Fibroblast of the conjunctiva (primary cell): ENCODE measurements at places on chromosomes 5 and 9.
A peak's percentile ranks its signal among the peaks of the same experiment; 100 is the strongest.

DNA sequence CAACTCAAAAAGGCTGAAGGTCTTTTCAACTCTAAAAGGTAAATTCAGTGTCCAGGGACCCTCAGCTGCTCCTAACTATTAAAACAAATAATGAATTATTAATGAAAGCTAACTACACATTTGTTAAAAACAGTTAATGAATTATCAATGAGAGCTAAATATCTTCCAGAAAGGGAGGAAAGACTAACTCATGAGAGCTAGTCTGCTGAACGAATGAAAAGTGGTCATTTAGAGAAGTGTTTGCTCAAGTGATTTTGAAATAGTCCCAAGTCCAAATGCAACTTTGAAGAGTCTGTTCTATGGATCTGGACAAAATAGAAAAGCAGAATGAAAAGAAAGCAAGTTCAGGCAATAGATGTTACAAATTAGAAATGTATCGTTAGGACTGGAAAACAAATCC lies 133.9 kb upstream of the SPEF2 start:
- no peak for DNase-seq

DNA sequence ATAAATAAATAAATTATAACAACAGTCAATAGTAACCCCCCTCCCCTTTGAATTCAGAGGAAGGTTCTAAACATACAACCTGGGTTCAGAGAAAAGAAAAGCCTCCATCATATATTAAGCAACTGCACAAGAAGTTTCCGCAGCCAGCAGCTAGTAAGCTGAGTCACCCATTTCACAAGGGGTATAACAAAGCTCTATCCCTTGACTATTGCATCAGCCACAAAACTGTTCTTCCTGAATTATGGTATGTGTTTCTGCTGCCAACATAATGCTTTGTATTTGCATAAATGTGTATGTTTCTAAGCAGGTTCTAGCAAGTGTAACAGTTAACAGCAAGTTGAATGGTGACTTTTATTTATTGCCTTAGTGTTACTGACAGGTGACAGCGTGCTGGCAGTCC lies 6.8 kb upstream of the CEP120 start:
- DNase-seq, result peak; percentile 96

DNA sequence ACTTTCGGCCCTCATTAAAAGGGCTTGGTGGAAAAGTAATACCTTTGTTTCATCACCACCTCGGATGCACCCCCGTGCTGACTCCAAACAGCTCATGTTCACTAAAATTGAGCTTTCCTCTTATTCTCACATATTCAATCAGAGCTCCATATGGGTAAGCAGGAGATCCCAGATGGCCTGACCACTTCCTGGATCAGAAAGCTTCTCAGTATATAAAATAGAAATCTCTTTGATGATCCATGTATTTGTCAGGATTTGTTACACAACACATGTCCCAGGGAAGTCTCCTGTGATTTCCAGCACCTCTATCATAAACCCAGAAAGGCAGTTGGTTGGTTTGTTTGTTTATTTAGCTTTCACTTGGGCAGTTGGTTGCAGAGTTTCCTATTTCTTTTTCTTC lies 402.0 kb downstream of the MLLT3 start:
- DNase-seq, result no peak

DNA sequence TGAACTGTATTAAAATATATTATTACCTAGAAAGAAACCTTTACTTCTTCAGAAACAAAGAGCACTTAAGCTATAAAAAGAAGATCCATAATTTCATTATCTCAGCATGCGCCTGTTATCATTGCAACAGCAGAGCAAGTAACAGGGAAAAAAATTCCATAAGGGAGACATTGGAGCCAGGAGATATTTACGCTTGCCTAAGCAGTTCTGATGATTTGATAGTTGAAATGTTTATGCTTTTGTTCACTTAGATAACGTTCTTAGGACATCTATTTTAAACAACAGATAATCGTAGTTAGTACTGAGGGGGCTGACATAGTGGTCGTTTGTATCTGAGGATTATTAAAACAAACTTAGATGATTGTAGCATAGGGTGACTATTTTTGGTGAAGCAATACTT lies 252.5 kb downstream of the NNT start:
- DNase-seq, result no peak

- peak; percentile 40 for DNase-seq
Observed at GRCh38 chr5:151315998-151316597, 12.5 kb upstream of the SLC36A3 start.

GRCh38 chr9:127980060-127980705 lies 606 bp downstream of the EEIG1 start:
- DNase-seq, result no peak

- no peak for DNase-seq
Observed at GRCh38 chr5:115070737-115071136, 99.0 kb downstream of the TRIM36 start.

- DNase-seq, result no peak
Observed at GRCh38 chr5:118701791-118702190, 286.6 kb downstream of the DTWD2 start.

DNA sequence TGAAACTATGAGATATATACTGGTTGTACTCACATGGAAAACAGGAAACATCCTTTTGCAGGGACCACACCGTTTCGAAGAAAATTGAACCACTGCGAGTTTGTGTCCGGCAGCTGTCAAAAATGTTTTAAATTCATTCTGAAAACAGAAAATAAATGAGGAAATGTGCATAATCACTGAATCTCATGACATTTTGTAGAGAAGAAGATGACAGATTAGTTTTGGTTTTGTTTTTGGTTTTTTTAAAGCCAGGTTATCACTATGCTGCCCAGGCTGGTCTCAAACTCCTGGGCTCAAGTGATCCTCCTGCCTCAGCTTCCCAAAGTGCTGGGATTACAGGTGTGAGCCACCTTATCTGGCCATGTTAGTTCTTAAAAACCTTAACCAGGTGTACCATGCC lies 3.5 kb downstream of the TXNDC8 start:
- no peak for DNase-seq

- no peak for DNase-seq
Observed at GRCh38 chr9:88980740-88981203, 10.5 kb upstream of the S1PR3 start.

- DNase-seq, result no peak
Observed at GRCh38 chr5:154060606-154061005, 21.8 kb downstream of the MFAP3 start.

- no peak for DNase-seq
Observed at GRCh38 chr9:113543982-113544303, 80.4 kb downstream of the RGS3 start.

GRCh38 chr9:120065151-120065550 lies 514.8 kb downstream of the CDK5RAP2 start:
- DNase-seq, result no peak

DNA sequence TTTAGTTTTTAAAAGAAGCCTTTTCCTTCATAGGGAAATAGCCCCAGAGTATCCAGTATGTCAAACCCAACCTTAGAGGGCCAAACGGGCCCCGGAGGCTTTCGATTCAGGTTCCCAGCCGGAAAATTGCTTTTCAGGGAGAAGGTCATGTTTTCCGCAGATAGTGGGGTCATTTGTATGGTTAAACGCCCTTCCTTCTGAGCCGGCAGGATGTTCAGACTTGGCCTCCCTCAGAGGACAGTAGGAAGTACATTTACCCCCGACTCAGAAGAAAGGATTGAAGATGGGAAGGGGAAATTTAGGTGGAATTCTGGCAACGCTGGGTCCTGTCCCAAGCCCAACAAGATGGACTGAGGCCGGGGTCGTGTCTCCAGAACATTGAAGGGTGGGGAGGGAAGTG lies 195.2 kb downstream of the AOPEP start:
- DNase-seq, result no peak

GRCh38 chr9:12777121-12778022 lies 2.6 kb downstream of the LURAP1L start:
- DNase-seq, result no peak

DNA sequence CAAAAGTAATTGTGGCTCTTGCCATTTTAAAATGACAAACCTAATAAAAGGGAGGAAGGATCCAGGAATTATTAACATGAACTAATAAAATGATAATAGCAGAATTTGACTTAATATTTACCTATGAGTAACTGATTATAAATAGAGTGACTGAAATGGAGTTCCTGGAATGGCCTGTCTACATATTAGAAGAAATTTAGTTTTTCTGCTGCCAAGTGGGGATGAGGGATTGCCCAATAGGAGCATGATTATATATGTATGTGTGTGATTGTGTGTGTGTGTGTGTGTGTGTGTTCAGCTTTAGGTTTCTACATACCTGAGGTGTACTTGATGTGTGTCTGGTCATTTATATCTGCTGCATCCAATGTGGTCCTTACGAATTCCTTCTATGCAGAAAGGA lies 36.6 kb upstream of the ITGA1 start:
- no peak for DNase-seq

DNA sequence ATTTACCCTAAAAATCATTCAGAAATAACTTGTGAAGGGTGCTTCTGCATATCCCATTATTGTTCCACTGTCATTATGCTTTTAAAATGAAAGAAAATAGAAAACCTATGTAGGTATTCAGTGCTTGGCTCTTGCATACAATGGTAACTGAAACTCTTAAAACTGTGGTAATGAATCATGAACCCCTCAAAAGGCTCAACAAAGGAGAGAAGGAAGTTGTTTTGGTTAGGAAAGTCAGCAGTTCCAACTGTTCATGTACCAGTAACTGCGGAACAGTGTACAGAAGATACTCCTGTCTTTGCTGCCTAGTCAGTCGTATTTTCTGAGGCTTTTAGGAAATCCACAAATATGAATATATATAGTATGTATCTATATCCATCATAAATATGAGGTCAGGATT lies 96.1 kb downstream of the OSMR start:
- DNase-seq, result no peak

- DNase-seq, result peak; percentile 61
Observed at GRCh38 chr5:80481019-80481893, 6.6 kb upstream of the FAM151B start.

- DNase-seq, result no peak
Observed at GRCh38 chr5:21013237-21013636, 1025.2 kb upstream of the CDH18 start.
